ENCODE measurements at places on chromosomes 6 and 20. TPM values are rescaled to one million over a fixed set of nuclear protein-coding genes. Genes with fewer than 3 reads are reported as not detected.

Gene RNF39
- total RNA-seq: not detected

Gene OR2H2
- not detected for total RNA-seq

Gene CASS4
- under 0.01 TPM for total RNA-seq

Gene PTK6
- 0.15 TPM for total RNA-seq

All from melanocyte of skin (primary cell).